ENCODE measurements at places on chromosomes 7 and 10. TPM values are rescaled to one million over a fixed set of nuclear protein-coding genes. Genes with fewer than 3 reads are reported as not detected.

DNA sequence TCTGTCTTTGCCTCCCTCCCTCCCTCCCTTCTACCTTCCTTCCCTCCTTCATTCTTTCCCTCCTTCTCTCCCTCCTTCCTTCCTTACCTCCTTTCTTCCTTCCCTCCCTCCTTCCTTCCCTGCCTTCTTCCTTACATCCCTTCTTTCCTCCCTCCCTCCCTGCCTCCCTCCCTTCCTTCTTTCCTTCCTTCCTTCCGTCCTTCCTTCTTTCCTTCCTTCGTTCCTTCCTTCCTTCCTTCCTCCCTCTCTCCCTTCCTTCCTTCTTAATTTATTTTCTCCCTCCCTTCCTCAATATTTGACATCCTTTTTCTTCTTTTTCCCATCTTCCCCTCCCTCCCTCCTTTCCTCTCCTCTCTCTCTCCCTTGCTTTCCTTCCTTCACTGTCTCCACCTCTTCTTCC, 301.8 kb downstream of the GATA3 start:
- peaks cover 6% of the 10 kb centered on the region for H3K27me3 ChIP-seq
- peaks cover 12% of the 10 kb centered on the region for H3K4me1 ChIP-seq
- H3K4me3 ChIP-seq: no peak overlapping the region
- H3K36me3 ChIP-seq: no peaks in the 10 kb centered on the region
- no peak overlapping the region for H3K27ac ChIP-seq
- DNase-seq: no peak

DNA sequence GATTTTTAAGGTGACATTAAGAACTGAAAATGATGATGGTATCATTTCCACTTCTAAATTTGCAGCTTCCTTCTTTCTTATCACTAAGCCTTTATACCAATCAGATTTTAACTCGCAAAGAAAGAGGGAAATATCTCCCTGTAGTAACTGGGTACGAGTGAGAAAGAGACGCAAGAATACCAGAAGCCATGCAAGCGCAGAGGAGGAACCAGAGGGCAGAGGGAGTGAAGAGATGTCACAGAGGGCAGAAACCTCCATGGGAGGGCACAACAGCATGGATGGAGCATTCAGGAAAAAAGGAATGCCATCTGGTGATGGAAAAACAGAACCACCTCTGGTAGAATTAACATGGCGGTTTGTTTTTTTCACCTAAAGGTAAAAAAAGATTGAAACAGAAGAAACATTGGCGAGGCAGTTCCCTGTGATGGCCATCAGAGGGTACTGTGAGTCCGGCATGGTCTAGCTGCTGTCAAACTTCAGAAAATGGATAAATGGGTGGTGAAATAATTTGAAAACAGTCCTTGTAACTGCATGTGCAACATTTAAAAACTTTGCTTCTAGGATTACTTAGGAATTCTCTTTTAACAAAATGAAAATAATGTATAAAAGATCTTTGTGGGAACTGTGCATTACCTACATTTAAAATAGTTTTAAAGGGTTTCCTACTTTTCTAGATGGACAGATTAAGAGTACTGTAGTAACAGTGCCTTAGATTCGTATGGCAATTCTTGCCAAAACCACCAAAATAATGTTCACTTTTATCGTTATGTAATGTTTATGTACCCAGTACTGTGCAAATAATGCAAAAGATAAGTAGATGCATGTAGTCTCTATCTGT, 91.8 kb downstream of the ARHGAP12 start:
- peak; percentile 10 for DNase-seq
- no peak overlapping the region for H3K27ac ChIP-seq
- H3K4me1 ChIP-seq: peaks cover 5% of the 10 kb centered on the region
- H3K4me3 ChIP-seq: no peak overlapping the region
- H3K36me3 ChIP-seq: no peaks in the 10 kb centered on the region
- no peaks in the 10 kb centered on the region for H3K27me3 ChIP-seq

DNA sequence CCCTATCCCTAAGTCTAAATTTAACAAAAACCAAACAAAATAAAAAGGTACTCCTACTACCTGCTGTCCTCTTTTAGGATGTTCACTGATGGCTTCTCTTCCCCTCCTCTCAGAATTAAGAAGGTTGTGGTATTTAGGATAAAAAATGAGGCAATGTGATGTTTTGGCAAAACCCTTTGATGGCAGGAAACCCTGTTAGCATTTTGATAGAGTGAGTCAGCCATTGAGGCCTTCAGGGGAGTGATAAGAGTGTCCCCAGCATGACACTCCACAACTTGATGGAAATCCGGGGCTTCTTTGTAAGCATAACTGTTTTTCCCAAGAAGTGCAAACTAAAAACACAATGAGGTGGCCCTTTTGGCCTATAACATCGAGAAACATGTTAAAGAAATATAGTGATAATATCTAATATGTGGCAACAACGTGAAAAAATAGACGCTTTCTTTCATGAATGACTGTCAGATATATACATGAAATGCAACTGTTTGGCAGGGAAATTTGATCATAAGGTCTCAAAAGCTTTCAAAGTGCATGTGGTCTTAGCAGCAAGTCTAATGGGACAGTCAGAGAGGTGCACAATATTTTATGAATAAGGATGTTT, 55.0 kb downstream of the PRTFDC1 start:
- no peaks in the 10 kb centered on the region for H3K36me3 ChIP-seq
- no peaks in the 10 kb centered on the region for H3K27me3 ChIP-seq
- no peak for DNase-seq

HSPA14 gene
- 26.8 TPM for total RNA-seq

GRCh38 chr10:47406870-47407691, 23.0 kb upstream of the ZNF488 start:
- no peak for DNase-seq
- H3K27me3 ChIP-seq: no peaks in the 10 kb centered on the region
- no peaks in the 10 kb centered on the region for H3K36me3 ChIP-seq
- H3K4me1 ChIP-seq: no peaks in the 10 kb centered on the region
- H3K4me3 ChIP-seq: no peak overlapping the region

DNA sequence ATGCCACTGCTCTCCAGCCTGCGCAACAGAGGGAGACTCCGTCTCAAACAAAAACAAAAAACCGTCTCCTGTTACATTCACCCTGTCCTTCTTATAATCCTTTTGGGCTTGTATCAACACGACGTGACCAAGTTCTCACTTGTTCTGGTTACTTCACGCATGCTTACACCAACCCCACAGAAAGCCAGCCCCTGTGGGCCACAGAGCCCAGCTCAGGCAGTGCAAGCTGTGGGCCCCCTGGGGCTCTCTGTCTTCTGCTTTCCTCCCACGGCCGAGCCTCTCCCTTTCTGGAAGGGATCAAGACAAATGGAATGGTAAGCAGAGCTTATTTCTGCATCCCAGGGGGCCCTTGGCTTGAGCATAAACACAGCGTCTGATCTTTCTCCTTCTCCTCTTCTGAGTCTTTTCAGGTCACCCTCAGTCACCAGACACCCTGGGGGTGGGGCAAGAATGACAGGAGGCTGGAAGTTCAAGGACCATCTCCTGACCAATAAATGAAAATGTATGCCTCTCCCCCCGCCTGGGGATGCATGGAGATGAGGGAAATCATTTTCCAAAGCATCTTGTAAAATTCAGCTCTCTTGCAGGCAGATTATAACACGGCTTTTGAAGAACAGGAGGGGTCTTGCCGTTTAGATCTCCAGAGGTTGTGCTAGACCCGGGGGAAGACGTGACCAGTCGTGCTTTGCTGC, 19.0 kb upstream of the TRIM56 start:
- H3K4me1 ChIP-seq: no peaks in the 10 kb centered on the region
- peaks cover 10% of the 10 kb centered on the region for H3K27me3 ChIP-seq
- H3K4me3 ChIP-seq: no peak overlapping the region
- DNase-seq: no peak
- no peak overlapping the region for H3K27ac ChIP-seq

DNA sequence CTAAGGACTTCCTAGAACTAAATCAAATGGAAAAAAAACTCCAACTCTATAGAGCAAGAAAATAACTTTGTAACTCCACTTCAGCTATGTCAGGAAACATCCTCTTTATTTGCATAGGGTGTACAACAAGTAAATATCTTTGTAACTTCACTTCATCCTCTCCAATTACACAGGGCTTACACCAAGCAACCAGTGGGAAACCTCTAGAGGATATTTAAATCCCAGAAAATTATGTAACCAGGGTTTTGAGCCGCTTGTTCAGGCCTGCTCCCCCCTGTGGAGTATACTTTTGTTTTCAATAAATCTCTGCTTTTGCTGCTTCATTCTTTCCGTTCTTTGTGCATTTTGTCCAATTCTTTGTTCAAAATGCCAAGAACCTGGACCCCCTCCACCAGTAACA, 22.2 kb downstream of the LIPJ start:
- H3K36me3 ChIP-seq: no peaks in the 10 kb centered on the region
- peaks cover 15% of the 10 kb centered on the region for H3K27me3 ChIP-seq

SPDYE8 gene
- not detected for total RNA-seq

- no peak overlapping the region for H3K4me3 ChIP-seq
- DNase-seq: no peak
- H3K27ac ChIP-seq: peak overlapping the region; percentile 54
- no peaks in the 10 kb centered on the region for H3K27me3 ChIP-seq
Observed at GRCh38 chr7:30644286-30644955, 37.8 kb downstream of the CRHR2 start.

DNA sequence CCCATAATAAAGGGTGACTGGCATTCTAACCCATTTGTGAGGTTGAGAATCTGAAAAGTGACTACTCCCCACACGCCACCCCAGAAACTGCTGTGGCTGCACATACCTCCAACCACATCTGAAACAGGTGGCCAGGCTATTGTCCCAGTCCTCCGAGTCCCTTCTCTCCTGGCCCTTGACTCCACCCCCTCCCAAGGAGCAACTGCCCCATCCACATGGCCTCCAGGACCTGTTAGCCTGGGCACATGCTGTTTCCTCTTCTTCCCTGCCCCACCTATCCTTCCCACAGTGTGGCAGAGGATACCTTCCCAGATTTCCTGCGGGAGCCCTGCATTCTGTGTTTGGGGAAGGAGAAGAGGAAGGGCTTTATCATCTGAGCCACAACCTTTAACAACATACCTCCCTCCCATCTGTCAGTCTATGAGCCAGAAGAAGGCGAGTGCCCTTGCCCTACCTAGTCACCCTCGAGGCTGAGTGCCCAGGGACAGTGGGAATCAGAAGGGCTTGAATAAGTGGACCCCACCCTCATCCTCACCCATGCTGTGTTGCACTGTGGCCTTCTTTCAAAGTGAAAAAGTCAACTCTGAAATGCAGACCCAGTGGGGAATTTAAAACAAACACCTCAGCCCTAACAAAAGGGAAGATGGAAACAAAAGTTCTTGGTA, 11.9 kb downstream of the STEAP1B start:
- H3K27me3 ChIP-seq: peaks cover 5% of the 10 kb centered on the region
- H3K4me3 ChIP-seq: no peak overlapping the region
- DNase-seq: no peak
- no peaks in the 10 kb centered on the region for H3K36me3 ChIP-seq
- H3K27ac ChIP-seq: no peak overlapping the region
- no peaks in the 10 kb centered on the region for H3K4me1 ChIP-seq

SORCS1 gene
- total RNA-seq: not detected

GRCh38 chr7:72441791-72442190, 29.7 kb upstream of the CALN1 start:
- no peaks in the 10 kb centered on the region for H3K4me1 ChIP-seq
- no peak for DNase-seq
- no peak overlapping the region for H3K4me3 ChIP-seq
- no peaks in the 10 kb centered on the region for H3K36me3 ChIP-seq

GRCh38 chr7:99949645-99950228, 20.3 kb upstream of the GJC3 start:
- H3K4me1 ChIP-seq: no peaks in the 10 kb centered on the region
- no peaks in the 10 kb centered on the region for H3K36me3 ChIP-seq
- no peak overlapping the region for H3K27ac ChIP-seq

GRCh38 chr7:52826515-52827265, 208.7 kb upstream of the POM121L12 start:
- no peak overlapping the region for H3K4me3 ChIP-seq
- no peaks in the 10 kb centered on the region for H3K4me1 ChIP-seq
- H3K27ac ChIP-seq: no peak overlapping the region
- H3K36me3 ChIP-seq: no peaks in the 10 kb centered on the region

DNA sequence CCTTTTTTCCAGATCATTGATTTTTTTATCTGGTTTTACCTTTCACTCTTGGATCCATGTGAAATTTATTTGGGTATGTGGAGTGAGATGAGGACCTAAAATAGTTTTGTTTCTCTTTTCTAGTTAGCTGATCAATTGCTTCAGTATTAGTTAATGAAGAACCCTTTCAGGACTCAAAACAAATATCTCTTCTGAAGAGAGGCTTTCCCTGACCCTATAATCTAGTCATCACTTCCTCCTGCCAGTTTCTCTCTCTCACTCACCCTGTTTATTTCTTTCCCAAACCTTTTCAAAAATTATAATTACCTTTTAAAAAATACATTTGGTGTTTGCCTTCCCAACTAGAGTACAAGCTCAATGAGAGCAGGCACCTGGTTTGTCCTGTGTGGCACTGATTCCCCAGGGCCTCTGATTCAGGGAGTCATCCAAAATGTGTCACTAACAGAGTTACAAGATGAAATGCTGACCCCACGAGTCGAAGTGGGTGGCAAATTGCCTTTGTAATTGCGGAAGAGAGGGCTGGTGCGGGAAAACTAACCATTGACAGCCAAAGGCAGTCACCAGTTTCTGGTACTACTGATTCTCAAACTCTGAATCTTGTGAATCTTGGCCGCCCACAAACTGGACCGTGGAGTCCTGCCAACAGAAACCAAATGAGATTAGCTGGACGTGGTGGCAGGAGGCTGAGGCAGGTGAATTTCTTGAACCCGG, 2.4 kb downstream of the TMEM140 start:
- peaks cover 65% of the 10 kb centered on the region for H3K4me1 ChIP-seq
- H3K27me3 ChIP-seq: no peaks in the 10 kb centered on the region
- H3K4me3 ChIP-seq: peak overlapping the region; percentile 86

DNA sequence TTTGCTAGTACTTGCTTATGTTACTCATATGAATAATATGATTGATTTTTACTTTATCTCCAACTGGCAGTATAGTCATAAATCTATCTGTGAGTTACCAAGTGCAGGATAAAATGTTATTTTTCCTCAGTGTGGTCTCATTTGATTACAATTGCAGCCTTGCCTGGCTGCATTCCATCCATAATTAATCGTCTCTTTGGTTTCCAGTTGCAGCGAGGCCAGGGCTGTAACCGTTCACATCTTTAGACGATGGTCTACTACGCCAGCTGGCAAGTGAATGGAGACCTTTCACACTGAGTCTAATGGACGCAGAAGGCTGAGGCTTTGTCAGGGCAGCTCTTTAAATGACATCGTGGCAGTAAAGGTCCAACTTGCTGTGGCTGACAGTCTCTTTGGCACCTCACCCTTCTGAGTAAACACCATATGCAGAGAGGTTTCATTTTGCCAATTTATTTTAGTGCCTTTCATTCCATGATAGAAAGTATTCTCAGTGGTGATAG, 84.0 kb downstream of the ARL4A start:
- no peak overlapping the region for H3K4me3 ChIP-seq
- H3K27me3 ChIP-seq: no peaks in the 10 kb centered on the region
- no peaks in the 10 kb centered on the region for H3K4me1 ChIP-seq
- H3K27ac ChIP-seq: no peak overlapping the region

All from activated CD4-positive, alpha-beta T cell treated with anti-CD3 and anti-CD28 coated beads, Interleukin-2, amount 10 ng/mL, durations not matched to agents 7 days and 5 days (primary cell).